ENCODE measurements at places on chromosomes 2 and 18.

GRCh38 chr2:99085421-99085820, 56.1 kb upstream of the C2orf15 start:
- DNase-seq, result no peak

- DNase-seq, result no peak
Observed at GRCh38 chr2:126864861-126865260, 33.8 kb upstream of the TEX51 start.

- DNase-seq, result no peak
Observed at GRCh38 chr2:75424936-75425619, 135.7 kb downstream of the EVA1A start.

GRCh38 chr2:127843677-127844076, 14.3 kb downstream of the POLR2D start:
- DNase-seq, result no peak

DNA sequence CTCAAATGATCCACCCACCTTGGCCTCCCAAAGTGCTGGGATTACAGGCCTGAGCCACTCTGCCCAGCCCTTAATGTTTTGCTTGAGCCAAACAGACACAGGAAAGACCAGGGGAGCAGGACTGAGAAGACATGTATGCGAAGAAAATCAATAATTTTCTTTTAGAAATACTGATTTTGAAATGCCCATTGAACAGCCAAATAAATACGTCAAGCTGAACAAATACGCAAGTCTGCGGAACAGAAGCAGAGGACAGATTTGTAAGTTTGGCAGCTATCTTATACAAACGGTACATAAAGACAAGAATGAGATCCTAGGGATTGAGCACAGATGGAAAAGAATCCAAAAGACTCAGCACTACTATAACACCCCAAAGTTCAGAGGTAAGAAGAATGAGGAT, 20.8 kb downstream of the SF3B1 start:
- no peak for DNase-seq

GRCh38 chr18:76823161-76823538, 793 bp downstream of the ZNF236 start:
- DNase-seq, result no peak
